Activated CD4-positive, alpha-beta T cell treated with anti-CD3 and anti-CD28 coated beads for 24 hours (primary cell): ENCODE measurements at places on chromosomes 2 and 18.

- DNase-seq = no peak
These were observed 148.1 kb downstream of the BCL11A start for GRCh38 chr2:60405271-60405919.

GRCh38 chr2:78330193-78330592 is 695.3 kb upstream of the REG3G start:
- DNase-seq = no peak

DNA sequence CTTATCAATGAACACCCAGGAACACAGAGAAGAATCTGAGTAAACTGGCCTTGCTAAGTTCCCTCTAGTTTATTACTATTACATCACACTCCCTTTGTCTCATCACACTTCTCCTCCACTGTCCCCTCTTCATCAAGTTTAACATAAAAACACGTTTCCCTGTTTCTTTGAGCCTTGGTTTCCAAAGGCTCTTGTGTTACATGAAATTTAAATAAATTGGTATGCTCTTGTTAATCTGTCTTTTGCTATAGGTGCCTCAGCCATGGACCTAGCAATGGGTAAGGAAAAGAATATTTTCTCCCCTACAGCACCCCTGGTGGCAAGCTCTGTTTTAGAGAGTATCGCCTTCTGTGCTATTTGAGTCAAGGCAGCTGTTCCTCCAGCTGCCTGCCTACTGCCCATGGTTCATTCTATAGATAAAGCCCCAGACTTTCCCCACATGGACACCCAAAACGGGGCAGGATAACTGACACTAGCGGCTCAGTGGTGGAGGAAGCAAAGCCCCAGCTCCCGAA is 31.8 kb downstream of the TGIF1 start:
- DNase-seq = no peak

GRCh38 chr2:168740360-168740759 is 62.1 kb upstream of the NOSTRIN start:
- DNase-seq = no peak

DNA sequence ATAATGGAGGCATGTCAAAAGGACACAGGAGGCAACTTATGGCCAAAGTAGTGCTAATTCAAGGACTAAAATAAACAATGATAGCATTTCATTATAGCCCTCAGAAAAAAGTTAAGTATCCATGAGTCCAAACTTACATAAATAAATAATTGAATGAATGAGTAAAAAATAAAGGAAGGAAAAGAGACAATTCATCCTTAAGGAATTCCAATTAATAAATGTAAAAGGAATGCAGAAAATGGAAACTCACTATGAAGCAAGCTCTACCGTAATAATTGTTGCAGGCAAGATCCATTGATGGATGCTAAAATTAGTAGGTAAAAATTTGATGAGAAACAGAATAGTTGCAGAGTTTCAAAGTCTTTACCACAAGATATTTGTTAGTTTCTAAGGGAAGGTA is 88.2 kb upstream of the RAPGEF4 start:
- no peak for DNase-seq

DNA sequence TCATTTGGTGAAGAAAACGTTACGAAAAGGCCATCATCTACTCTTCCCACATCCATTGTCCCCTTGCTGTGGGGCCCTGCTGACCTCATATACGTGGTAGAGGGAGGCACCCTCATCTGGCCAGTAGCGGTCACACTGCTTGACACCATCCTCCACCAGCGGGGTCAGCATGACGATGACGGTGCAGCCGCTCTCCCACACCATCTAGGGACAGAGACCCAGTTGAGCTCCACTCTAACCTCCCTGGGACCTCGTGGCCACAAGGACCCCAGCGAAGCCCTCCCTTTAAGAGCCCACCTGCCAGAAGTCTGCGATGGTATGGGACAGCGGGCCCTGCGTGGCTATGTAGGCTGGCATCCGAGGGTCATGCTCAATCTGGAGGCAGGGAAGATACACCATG is 13.1 kb downstream of the PTPRN start:
- no peak for DNase-seq

GRCh38 chr2:42077343-42077742 is 29.5 kb downstream of the PKDCC start:
- DNase-seq = no peak

DNA sequence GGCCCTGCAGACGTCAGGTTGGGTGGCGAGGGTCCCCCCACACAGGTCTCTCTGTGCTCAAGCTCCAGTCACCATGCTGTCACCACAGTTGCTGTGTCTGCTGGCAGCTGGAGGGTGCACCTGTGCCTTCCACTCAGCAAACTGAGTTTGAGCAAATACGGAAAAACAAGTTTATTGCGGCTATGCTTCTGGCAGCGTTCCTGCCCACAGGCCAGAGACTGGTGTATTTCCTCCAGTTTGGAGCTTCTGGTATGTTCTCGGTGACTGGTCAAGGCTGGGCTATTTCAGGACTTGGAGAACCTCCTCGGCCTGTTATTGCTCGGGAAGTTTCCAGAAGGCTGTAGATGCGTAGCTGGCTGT is 132.6 kb downstream of the SEPTIN10 start:
- no peak for DNase-seq

DNA sequence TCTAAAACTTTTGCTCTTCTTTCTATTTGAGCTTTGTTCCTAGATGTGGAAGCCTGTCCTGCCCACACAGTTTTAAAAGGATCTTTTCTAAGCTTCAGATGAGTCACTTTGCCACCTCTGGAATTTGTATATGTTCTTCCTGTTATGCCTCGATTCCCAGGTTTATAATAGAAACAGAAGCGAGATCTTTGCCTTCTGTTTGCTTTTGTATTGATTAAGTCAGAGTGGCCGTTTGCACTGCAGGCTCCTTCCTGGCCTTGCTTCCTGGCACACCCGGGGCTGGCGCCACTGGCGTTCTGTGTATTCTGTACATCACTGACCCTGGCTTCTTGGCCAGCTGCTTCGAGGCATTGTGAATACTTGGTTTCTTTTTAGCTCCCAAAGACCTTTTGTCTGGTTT is 91.8 kb downstream of the MTCL1 start:
- no peak for DNase-seq

DNA sequence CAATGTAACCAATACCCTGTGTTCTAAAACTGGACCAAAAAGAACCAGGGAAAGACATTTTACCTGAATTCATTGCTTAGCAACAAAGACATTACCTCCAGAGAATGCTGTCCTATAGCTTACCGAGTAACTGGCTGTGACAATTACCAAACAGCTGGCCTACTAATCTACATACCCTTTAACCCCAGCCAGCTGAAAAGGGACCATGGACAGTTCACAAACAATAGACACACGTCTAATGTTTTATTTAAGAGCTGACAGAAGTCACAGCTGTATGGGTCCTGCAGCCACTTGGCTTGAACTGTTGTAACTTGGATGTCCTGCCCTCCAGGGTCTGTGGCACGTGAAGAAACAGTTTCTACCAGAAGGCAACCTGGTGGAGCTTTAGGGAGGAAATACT is 130.1 kb upstream of the EFEMP1 start:
- no peak for DNase-seq

DNA sequence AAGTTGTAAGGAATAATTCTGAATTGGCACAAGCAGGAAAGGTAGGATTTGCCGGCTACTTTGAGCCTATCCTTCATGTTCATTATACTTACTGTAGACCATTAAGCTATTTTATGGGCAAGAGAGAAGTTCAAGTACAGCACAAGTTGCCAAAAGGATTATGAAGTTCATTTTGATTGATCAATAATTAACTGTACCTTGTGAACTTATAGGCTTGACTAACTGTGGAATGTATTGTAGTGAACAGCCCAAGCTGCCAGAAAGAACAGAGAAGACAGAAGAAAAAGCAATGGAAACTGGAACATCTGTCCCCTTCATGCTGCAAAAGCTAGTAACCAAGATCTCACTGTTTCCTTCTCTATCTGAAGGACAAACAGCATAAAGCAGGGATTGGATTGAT is 810.1 kb upstream of the ZEB2 start:
- no peak for DNase-seq

GRCh38 chr2:218882461-218882816 is 1.8 kb downstream of the WNT10A start:
- no peak for DNase-seq

DNA sequence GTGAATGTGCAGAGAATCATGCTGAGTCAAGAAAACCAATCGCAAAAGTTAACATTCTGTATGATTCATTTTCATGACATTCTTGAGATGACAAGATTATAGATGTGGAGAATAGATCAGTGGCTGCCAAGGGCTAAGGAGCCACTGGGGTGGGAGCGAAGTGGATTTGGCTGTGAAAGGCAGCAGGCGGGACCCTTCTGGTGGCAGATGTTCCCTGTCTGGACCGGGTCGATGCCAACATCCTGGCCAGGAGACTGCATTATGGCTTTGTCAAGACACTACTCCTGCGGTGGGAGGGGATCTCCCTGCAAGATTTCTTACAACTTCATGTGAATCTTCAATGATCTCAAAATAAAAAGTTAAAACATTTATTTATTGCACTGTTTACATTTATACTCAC is 427.9 kb downstream of the GALR1 start:
- DNase-seq = no peak

DNA sequence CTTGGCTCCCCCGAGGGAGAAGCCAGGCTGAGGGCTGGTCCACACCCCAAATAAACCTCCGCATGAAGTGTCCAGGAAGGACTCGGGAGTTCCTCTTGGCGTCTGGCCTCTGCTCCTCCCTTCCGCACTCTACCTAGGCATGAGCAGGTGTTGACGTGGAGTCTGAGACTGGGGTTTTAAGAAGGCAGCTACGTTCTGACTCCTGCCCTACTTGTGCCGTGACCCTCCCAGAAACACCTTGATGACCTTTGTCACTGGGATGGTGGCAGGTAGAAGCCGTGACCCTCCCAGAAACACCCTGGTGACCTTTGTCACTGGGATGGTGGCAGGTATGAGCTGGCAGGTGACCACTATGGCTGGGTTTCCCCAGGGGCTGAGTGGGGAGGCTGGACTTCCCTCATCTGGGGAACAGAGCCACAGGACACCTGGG is 54.8 kb downstream of the HS6ST1 start:
- no peak for DNase-seq

DNA sequence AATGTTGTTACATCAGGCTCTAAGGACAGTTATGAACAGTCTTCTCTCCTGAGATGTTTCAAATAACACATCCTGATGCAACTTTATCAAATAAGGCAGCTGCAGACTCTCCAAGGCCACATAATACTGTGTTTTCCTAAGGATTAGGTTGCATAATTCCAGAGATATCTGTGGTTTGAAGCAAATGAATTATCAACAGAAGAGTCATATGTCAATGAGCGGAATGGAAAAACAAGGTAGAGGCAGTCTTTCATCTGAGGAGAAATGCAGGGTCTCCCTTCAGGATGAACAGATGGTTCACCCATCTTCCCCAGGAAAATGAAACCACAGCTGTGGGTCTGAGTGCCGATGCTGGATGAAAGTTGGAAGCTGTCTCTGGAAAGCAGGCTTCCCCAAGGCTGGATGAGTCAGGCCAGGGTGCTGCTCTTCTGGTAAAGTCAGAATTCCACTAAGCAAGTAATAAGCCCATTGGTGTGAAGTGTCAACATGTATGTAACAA is 22.2 kb downstream of the LYG1 start:
- DNase-seq = no peak
